Left lobe of liver (tissue), 2 donors: ENCODE measurements at places on chromosomes 12 and 14. TPM values are rescaled to one million over a fixed set of nuclear protein-coding genes. Genes with fewer than 3 reads are reported as not detected.
A peak's percentile ranks its signal among the peaks of the same experiment; 100 is the strongest.

GRCh38 chr12:25743679-25744215 lies 190.7 kb upstream of the LMNTD1 start:
- DNase-seq, result no peak

GRCh38 chr12:77248036-77248435 lies 182.7 kb upstream of the E2F7 start:
- DNase-seq, result no peak

SYCP3 gene
- total RNA-seq, result not detected

GRCh38 chr12:124913474-124914391 lies 717 bp downstream of the UBC start:
- DNase-seq, result peak; percentile 88

KRT75 gene
- not detected for total RNA-seq

DNA sequence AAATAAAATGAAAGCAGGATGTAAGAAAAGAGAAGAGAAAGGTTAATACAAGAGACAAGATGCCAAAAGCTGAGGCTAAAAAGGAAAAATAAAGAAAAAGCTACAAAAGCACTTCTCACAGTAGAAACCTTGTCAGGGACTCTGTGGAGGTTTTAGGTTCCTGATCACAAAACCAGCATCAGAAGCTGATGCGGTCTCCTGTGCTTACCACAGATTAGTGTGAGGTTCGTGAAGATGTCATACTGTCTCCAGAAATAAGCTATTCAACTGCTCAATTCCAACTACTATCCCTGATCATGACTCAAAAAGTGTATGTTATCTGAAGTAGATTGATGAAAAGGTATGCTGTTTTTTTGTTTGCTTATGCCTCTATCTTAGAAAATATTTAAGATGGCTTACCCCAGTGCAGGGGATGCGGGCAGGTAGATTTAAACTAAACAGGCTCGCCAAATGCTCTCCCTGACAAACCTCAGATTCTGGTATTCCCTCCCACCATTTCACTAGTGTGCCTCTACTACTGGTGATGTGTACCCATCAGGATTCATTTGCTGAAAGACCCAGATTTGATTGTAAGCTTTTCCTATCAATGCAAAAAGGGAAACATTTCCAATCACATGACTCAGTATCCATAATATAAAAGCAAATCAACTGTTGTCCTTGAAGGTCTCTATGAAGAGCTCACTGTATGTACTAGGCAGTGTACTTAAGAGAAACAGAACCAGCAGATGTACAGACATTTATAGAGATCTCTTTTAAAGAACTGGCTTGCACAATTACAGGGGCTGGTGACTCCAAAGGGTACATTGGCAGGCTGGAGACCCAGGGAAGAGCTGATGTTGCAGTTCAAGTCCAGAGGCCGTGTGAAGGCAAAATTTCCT lies 169.5 kb upstream of the FOXN3 start:
- no peak for DNase-seq

DNA sequence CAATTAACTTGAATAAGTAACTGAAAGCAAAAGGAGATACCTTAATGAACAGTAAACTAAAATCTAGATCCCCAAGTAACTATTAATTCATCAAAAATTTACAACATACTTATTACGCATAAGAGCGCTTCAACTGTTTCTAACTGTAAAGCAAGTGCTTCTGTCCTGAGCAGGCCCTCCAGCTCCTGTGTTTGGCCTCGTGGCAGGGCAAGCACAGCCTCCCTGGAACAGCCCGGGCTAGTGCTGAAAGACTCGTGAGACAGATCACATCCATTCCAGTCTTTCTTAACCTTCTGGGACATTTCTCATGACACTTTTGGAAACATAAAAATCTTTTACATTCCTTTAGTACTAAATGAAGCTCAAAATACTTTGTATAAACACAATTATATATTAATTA lies 178.8 kb upstream of the ABCD2 start:
- no peak for DNase-seq

GRCh38 chr12:43914391-43914790 lies 78.5 kb downstream of the TMEM117 start:
- DNase-seq, result no peak

EEA1 gene
- total RNA-seq, result 12.5 TPM

GRCh38 chr12:14240873-14241220 lies 124.6 kb upstream of the ATF7IP start:
- no peak for DNase-seq

SLC25A47 gene
- 191 TPM for total RNA-seq

- no peak for DNase-seq
Measured at GRCh38 chr12:113027726-113028125, 28.8 kb upstream of the DTX1 start.

GRCh38 chr12:123089631-123090353 lies 61.1 kb downstream of the PITPNM2 start:
- DNase-seq, result no peak

PELI2 gene
- 1.1 TPM for total RNA-seq

LIMA1 gene
- total RNA-seq, result 8.7 TPM

GRCh38 chr14:74952180-74952665 lies 3.2 kb downstream of the PGF start:
- no peak for DNase-seq

DNA sequence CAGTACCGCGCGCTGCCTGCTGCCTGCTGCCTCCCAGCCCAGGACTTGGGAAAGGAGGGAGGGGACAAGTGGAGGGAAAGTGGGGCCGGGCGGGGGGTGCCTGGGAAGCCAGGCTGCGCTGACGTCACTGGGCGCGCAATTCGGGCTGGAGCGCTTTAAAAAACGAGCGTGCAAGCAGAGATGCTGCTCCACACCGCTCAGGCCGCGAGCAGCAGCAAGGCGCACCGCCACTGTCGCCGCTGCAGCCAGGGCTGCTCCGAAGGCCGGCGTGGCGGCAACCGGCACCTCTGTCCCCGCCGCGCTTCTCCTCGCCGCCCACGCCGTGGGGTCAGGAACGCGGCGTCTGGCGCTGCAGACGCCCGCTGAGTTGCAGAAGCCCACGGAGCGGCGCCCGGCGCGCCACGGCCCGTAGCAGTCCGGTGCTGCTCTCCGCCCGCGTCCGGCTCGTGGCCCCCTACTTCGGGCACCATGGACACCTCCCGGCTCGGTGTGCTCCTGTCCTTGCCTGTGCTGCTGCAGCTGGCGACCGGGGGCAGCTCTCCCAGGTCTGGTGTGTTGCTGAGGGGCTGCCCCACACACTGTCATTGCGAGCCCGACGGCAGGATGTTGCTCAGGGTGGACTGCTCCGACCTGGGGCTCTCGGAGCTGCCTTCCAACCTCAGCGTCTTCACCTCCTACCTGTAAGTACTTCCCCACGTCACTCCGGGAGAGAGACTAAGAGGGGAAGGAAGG lies at the start of gene LGR5:
Gene LGR5, plus strand, starts transcription at position 186 of the 732 bp plus-strand sequence. Its CDS starts 283 bp downstream, at position 469.
- DNase-seq, result no peak

- DNase-seq, result no peak
Measured at GRCh38 chr12:64722835-64723234, 36.4 kb downstream of the GNS start.

DNA sequence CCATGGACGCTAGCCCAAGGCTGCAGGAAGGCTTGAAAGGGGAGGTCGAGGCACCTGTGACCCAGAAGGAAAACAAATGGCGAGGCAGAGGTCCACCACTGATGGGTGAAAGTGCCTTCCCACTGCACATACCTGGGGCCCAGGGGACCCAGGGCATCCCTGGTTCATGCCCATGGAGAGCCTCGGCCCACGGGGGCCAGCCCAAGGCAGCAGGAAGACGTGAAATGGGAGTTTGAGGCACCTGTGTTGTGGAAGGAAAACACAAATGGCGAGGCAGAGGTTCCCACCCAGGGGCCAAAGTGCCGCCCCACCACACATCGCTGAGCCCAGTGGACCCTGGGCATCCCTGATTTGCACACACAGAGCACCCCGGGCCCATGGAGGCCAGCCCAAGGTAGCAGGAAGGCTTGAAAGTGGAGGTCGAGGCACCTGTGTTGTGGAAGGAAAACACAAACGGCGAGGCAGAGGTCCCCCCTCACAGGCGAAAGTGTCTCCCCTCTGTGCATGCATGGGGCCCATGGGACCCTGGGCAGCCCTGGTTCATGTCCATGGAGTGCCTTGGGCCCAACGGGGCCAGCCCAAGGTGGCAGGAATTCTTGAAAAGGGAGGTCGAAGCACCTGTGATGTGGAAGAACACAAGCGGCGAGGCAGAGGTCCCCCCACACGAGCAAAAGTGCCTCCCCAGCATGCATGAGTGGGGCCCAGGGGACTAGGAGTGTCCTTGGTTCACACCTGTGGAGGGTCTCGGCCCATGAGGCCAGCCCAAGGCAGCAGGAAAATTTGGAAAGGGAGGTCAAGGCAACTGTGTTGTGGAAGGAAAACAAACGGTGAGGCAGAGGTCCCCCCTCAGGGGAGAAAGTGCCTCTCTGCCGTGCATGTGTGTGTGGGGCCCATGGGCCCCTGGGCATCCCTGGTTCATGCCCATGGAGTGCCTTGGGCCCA lies 383.3 kb downstream of the ALG10 start:
- peak; percentile 34 for DNase-seq

DLGAP5 gene
- 0.33 TPM for total RNA-seq

- no peak for DNase-seq
Measured at GRCh38 chr14:43872752-43873655, 634.1 kb downstream of the FSCB start.

GRCh38 chr12:124518051-124518932 lies 49.1 kb downstream of the NCOR2 start:
- DNase-seq, result peak; percentile 99

GPRC5A gene
- 0.73 TPM for total RNA-seq

DNA sequence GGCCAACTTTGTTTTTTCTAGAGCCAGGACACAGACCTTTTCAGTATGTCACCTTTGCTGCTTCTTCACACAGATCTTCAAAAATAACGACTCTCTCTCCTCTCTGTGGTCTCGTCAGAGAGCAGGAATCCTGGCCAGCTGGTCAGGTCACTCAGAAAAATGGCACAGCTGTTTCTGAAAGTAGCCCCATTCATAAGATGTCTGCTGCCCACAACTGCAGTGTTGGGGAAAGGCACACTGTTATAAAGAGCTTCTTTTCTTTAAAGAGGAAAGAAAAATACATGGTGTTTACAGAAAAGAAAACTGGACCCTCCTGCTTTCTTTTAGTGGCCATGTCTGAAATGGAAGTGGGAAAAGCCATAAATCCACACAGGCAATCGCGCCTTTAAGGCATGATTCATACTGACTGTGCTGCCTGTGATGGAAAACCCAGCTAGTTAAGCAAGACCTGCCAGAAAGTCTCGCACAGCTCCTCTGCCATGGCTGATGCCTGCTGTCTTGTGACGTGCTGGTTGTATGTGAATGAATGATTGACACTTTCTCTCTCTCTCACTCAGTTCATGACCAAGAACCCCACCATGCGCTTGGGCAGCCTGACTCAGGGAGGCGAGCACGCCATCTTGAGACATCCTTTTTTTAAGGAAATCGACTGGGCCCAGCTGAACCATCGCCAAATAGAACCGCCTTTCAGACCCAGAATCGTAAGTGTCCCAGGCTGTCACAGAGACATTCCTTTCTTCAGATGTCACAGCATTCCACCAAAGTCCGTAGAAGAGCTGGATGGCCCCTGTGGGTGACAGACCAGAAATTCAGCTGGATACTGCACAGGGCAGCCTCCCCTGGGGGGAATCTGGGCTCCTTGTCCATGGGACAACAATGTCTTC lies 147.9 kb upstream of the HIF1A start:
- no peak for DNase-seq

DNA sequence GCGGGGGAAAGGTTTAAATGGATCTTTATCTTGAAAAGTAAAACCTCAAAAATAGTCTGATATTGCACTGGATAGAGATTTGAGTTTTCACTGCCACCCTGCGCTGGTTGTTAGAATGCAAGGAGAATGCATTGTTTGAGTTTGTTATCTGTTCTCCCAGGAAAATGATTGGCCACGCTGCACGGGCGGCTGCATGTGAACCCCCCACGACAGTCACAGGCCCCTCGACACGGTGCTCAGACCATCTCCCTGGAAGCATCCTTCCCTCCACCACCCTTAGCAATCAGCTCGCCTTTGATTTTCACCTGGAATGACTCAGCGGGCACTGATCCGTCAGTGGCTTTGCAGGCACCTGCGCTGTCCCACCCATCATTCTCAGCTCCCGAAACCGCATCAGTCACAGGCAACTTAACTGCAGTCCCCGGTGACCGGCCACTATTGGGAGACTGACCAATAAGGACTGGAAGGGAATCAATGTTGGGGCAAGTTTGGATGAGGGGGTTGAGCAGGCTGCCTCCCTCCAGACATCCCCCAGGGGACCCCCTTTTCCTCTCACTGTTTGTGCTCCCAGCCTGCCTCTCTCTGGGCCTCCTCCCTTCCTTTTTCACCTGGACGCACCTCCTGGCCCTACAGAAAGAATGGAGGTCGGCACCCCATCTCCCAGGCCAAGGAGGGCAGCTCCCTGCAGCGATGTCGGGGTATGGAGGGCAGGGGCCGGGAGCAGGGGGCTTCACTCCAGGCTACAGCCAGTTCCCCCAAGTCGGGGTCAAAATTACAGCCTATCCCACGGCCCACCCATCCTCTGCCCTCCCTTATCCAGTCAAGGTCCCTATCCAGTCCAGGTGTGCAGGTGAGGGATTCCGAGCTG lies 28.5 kb upstream of the C14orf180 start:
- DNase-seq, result peak; percentile 7

DNA sequence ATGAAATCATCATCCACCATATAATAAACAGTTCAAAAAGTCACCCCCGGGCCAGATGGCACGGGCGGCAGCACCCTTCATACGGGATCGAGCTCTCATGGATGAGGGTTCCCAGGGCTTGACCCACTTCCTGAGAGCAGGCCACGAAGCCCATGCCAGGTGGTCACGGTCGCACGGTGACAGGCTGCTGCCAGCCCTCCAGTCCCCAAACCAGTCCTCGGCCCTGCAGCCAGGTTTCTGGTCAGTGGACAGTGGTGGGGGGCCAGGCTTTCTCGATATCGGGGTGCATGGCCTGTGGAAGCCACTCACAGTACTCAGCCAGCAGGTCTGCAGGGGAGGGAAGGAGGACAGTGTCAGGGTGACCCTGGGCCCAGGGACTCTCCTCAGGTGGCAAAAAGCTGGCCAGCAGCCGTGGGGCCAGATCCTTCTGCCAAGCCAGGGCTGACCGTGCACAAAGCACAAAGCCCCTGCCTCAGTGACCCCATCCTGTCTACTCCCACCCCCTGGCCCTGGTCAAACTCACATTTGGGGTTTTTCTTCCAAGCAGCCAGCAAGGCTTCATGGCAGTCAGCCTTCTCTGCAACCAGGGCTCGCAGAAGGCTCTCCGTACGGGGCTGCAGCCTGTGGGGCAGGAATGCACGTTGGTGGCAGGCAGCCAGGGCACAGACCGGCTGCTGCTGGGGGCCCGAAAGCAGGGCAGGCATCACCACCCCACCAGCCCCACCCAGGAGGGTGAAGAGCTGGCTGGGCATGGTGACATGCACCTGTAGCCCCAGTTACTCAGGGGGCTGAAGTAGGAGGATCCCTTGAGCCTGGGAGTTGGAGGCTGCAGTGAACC lies 33.3 kb upstream of the UBC start:
- DNase-seq, result no peak
